ENCODE measurements at places on chromosomes 12 and 14.

- DNase-seq = no peak
These were observed 14.5 kb downstream of the FOXG1 start for GRCh38 chr14:28780843-28781820.

- DNase-seq = no peak
These were observed 46.3 kb upstream of the TSPAN9 start for GRCh38 chr12:3030821-3031429.

DNA sequence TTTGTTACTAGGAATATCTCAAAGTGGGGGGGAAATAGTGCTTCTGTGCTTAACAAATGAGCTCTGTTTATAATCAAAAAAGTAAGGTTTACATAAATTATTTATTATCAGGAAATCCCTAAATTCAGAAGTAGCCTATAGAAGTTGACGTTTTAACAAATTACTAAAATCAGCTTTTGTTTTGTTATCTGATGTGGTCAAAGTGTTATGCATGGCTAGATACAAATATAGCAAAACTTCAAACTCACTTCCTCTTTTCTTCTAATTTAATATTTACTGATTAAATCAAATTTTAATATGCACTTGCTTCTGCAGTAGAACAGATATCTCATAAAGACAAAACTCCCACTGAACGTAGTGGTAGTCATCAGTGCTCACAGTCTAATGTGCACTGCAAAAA is 47.5 kb downstream of the GARIN6 start:
- no peak for DNase-seq

- DNase-seq = no peak
These were observed 27.3 kb downstream of the PNMA1 start for GRCh38 chr14:73686901-73687300.

DNA sequence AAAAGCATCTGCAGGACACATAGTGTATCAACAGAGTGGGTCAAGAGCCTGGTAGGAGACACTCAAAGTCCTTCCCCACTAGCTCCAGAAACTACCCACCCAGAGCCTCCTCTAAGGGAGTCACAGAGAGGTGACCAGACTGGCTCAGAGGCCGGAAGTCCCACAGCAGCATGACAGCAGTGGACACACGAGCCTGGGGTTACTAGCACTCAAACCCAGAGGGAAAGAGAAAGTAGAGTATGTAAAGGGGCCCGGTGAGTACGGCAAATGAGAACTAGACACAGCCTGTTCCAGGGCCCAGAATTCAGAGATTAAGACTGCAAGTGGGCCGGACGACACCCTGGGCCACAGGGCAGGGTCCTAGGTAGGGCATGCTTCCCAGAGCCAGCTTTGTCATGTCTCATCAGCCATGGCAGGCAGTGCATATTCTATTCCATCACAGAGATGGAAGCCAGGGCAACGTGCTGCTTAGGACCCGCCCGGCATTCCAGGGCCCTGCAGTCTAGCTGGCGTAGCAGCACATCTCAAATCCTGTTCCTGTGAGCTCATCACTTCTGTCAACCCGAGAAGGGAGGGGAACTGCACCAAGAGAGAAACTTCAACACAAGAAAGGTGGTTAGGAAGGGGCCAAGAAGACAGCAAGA is 4.2 kb downstream of the IFFO1 start:
- no peak for DNase-seq

DNA sequence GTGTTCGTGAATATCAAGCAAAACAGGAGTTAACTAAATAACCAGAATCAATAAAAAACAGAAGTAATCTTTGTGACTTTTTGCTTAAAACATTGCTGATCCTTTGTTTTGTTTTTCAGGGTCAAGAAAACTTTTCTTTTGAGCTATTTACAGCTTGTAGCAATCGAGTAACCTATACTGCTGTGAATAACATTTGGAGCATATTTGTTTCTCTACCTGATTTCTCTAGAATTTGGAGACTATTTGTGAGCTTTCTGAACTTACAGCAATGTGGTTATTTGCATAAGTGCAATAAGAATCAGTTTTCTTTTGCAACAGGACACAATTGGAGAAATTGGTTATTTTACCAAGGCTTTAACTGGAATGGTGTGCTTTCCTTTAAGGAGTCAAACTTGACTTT is 7.3 kb upstream of the ETNK1 start:
- DNase-seq = no peak

DNA sequence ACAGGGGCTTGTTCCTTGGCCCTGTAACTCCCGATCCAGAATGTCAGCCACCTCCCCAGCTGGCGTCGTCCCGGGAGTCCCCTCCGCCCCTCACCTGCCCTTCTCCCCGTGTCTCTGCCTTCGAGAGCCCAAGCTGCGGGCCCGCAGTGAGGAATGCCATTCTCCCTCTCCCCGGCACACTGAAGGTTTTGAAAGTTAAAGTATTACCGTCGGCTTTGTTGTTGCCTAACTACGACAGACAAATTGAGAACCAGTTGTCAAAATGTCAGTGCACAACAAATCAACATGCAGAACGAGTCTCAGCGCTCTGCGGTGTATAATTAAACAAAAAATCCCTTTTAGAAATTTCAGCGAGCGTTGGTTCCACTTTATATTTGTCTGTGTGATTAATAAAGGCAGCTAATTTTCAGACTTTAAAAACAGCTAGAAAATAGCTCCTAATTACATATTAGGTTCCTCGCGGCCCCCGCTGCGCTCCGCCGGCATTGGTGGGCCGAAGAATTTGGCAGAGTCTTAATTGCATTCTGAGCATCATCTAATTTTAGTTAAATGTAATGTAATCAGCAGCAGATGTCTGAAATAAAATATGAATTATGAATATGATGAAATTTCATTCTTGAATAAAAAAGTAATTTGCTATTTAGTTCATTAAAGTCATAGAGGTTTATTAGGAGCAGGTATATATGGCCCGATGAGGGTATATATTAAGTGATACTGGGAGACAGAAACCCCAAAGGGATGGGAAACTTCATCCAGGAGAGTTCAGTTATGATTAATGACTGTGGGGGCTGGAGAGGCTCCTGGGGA is 40.3 kb downstream of the MVK start:
- no peak for DNase-seq

DNA sequence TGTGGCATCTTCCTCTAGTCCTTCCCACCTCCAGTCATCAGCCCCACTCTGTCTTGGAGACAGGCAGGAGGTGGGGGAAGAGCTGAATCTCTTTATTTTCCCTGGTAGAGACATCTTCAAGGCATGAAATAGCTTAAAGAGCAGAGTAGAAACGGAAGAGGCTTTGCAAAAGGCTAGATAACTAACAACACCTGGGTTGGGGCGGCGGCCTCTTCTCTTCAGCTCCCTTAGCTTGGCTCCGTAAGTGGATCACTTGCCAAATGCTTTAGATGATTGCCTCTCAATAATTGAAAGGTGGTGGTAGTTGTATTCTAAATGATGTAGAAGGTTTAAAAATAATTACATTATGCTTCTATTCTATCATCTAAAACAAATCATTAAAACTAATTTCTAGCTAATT is 36.1 kb downstream of the SSPN start:
- DNase-seq = no peak
